ENCODE measurements at places on chromosomes 12 and 14.

DNA sequence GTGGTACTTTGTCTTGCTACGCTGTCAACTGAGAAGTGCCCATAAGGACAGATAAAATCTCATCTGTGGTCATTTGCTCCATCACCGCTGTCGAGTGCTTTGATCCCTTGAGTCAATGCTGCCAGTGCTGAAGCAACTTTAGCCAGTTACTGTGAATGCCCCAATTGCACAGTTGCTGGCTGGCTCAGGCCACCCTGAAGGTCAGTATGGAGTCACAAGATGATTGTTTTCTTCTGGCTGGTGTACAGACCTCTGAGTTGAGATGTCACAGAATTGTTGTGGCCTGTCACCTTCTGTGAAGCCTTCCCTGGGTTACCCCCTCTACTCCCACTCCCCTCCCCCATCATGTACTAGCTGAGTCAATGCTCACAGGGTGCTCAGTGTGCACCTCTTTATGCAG is 92.9 kb downstream of the PELI2 start:
- no peak for DNase-seq

- DNase-seq = no peak
Measured at GRCh38 chr14:68658943-68659931, 133.6 kb downstream of the ZFP36L1 start.

- no peak for DNase-seq
Measured at GRCh38 chr12:113397497-113398197, 6.0 kb downstream of the SDS start.

GRCh38 chr12:104232609-104233280 is 17.2 kb downstream of the TXNRD1 start:
- no peak for DNase-seq

- DNase-seq = no peak
Measured at GRCh38 chr12:18690653-18691052, 47.2 kb downstream of the PLCZ1 start.

GRCh38 chr12:79016181-79016580 is 151.6 kb downstream of the SYT1 start:
- DNase-seq = no peak

DNA sequence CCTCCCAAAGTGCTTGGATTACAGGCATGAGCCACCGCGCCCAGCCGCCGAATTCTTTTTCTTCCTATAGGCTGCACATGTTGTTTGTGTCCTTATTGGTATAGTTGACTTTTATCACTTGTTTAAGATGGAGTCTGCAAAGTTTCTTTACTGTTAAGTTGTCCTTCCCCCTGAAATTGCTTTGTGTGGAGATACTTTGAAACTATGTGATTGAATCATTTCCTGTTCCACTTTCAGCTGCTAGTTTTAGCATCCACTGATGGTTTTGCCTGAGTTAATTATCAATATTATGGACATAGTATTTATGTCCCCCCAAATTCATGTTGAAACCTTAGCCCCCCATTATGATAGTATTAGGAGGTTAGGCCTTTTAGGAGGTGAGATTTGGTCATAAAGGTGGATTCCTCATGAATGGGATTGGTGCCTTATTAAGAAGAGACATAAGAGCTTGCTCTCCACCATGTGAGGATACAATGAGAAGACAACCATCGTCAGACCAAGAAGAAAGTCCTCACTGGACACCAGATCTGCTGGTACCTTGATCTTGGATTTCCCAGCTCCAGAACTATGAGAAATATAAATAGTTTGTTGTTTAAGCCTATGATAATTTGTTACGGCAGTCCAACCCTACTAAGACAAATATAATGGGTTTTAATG is 34.9 kb downstream of the PPHLN1 start:
- DNase-seq = no peak

All from GOT3 (cell line).